ENCODE measurements at places on chromosomes 13 and 19.
A peak's percentile ranks its signal among the peaks of the same experiment; 100 is the strongest.

DNA sequence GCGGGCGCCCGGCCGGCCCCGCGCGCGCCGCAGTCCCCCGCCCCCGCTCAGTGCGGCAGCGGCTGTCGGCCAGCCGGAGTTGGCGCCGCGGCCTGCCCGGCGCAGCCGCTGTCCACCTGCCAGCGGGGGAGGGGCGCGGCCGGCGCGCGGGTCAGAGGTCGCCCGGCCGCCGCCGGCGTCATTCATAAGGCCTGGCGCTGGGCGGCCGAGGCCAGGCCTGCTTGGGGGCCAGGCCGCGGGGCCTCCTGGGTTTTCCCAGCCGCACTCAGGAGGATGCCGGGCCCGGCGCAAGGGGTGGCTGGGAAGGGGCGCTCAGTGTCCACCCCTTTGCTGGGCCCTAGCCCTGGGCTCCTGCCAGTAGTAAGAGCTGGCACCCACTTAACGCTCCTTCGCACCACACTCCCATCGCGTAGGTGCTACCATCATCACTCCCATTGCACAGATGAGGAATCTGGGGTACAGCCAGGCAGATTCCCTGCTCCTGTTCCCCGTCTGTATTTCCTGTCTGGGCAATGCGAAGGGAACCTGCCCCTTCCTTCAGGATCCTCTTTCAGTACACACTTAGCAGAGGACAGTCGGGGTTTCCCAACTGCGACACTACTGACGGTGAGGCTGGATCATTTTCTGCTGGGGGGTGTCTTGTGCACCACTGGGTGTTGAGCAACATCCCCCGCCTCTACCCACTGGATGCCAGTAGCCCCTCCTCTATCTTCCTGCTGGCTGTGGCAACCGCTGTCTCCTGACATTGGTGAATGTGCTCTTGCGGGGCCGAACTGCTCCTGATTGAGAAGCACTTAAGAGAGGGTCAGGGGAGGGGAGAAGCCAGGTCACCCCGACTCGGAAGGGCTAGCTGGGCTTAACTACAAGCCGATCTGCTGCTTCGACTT, 846 bp upstream of the PRKACA start:
- peak; percentile 88 for DNase-seq

DNA sequence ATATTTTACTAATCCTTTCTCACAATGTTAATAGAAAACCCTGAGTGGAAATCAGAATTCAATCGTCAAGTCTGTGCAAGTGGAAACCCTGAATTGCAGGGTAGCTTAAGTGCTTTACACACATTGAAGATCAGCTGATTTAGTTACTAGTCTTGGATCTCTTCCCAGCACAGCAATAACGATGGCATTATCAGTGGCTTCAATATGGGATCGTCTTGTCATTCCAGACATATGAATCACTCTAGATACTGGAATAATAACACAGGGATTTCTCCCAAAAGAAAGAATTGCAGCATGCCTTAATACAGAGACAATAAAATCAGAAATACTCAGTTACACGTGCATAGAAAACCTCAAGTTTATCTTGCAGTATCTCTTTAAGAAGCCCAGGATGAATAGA, 12.6 kb upstream of the METTL21C start:
- DNase-seq: no peak

- no peak for DNase-seq
These were observed 14.4 kb upstream of the AKAP8 start for GRCh38 chr19:15393963-15394362.

DNA sequence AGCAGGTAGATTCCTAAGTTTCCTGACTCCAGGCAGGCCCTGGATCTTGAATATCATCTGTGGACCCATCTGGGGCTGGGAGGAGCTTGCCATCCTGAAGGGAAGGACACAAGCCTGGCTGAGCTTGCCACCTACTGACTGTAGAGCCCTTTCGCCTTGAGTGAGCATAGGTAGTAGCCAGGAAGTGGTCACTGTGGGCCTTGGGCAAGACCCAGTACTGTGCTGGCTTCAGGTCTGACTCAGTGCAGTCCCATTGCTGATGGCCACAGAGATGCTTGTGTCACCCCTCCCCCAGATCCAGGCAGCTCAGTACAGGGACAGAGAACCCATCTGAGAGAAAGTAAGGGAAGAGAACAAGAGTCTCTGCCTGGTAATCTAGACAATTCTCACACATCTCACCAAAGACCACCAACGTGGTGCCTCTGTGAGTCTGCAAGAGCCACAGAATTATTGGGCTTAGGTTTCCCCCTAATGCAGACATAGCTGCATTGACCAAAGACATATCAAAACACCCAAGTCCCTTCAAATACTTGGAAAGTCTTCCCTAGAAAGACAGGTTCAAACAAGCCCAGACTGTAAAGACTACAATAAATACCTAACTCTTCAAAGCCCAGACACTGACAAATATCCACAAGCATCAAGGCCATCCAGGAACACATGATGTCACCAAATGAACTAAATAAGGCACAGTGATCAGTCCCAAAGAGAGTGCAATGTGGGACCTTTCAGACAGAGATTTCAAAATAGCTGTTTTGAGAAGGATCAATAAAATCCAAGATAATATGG, 108.2 kb upstream of the WASF3 start:
- no peak for DNase-seq

GRCh38 chr19:21566073-21566472, 60.7 kb downstream of the ZNF429 start:
- DNase-seq: no peak

- DNase-seq: no peak
These were observed 10.2 kb downstream of the HNRNPM start for GRCh38 chr19:8455018-8455417.
